ENCODE measurements at places on chromosomes 16 and 17.

DNA sequence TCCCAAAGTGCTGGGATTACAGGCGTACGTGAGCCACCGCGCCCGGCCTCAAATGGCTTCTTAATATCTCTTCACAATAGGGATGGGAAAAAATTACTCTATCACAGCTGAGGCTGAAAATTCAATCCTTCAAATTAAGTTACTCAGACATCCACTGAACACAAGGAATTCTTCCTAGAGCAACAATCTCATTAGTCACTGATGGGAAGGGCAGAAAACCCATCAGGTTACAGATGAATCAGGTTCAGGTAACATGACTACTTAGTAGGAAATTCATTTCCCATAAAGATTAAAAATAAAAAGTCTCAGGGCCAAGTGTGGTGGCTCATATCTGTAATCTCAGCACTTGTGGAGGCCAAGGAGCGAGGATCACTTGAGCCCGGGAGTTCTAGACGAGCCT, 42.5 kb upstream of the ABR start:
- DNase-seq, result no peak

DNA sequence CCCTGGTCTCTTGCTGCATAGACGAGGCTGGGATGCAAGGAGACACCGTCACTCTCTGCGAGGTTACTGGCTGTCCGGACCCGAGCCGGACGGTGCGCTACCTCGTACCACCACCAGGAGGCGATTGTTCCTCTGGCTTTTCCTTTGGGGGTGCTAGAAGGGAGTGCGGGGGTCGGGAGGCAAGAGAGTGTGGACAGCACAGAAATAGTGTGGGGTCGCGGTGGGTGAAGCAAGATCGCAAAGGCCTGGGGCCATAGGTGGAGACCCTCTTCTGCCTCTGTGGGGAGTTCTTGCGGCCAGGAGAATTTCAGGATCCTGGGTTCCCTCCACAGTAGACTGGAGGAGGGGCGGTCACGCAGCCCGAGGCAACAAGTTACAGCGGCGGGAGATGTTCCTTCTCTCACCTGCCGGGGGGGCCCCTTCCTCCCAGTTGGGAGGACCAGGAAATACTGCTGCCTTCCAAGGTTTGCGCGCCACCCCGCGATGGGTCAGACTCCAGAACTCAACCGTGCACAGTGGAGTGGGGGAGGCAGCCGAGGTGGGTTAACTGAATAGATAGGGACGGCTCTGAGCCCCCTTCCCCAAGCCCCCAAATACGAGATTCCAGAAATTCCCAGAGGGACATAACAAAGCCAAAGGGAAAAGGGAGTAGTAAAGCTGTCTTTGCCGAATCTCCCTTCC, 6.9 kb downstream of the PHOSPHO1 start:
- DNase-seq, result peak; percentile 49

DNA sequence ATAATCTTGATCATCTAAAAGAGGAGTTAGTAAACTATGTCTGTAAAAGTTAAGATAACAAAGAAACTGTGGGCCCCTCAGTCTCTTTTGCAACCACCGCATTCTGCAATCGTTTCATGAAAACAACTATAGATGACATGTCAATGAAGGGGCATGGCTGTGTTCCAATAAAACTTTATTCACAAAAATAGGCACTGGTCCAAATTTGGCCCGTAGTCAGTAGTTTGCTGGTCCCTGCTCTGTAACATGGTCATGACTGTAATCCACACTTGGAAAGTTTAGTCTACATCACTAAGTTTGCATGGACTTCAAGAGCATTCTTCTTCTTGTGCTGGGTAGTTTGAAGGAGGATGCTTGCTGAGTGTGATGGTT, 299.3 kb upstream of the PSMD7 start:
- no peak for DNase-seq

- DNase-seq, result peak; percentile 20
Measured at GRCh38 chr16:82653550-82654511, 27.1 kb downstream of the CDH13 start.

DNA sequence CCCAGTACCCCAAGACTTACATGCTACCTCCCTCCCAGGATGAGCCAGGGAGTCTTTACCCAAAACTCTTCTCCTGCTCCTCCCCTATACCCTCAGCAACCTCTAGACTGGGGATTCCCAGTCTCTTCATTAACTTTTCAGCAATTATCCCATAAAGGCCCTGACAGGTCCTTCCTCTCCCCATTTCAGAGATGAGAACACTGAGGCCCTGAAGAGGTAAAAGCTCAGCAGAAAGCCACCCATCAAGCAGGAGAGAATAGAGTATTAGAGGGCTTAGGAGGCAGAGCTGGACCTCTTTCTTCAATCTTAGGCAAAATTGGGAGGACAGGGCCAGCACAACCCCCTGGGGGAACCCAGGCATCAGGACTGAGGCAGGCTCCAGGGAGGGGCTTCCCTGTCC, 5.9 kb upstream of the SP6 start:
- DNase-seq, result no peak

DNA sequence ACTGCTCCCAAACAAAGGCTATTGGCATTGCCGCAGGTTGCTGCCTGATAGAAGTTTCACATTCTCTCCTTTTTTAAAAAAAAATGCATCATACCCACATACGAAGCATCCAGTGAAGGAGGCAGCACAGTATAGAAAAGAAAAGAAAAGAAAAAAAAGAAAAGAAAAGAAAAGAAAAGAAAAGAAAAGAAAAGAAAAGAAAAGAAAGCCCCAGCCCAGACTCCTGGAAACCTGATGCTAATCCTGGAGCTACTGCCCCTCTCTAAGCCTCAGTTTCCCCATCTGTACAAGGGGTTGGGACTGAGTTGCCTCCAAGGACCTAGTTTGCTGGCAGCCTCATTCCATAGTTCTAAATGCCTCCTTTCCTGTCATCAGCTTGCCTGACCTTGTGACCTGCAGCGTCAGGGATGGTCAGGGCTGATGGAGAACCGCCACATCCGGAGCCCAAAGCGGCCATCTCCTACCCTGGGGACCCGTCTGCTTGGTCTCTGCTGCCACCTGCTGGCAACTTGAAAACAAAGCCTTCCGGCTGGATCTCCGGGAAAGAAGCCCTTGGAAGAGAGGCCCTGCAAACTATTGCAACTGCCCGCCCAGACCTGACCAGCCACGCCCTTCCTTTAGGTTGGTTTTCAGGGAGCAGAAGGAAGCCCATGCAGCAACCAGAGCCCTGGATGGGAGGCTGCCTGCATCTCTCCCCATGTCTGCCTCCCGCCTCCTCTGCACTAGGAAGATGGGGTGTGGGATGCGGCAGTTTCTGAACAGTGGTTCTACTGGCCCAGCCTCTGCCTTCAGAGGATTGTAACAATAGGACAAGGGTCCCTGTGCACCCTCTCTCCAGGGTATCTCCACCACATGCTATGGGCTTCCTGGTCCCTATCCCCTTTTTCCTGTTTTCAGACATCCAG, 13.0 kb downstream of the AIPL1 start:
- peak; percentile 68 for DNase-seq

GRCh38 chr16:22014271-22014873, 6.5 kb downstream of the MOSMO start:
- DNase-seq, result no peak

DNA sequence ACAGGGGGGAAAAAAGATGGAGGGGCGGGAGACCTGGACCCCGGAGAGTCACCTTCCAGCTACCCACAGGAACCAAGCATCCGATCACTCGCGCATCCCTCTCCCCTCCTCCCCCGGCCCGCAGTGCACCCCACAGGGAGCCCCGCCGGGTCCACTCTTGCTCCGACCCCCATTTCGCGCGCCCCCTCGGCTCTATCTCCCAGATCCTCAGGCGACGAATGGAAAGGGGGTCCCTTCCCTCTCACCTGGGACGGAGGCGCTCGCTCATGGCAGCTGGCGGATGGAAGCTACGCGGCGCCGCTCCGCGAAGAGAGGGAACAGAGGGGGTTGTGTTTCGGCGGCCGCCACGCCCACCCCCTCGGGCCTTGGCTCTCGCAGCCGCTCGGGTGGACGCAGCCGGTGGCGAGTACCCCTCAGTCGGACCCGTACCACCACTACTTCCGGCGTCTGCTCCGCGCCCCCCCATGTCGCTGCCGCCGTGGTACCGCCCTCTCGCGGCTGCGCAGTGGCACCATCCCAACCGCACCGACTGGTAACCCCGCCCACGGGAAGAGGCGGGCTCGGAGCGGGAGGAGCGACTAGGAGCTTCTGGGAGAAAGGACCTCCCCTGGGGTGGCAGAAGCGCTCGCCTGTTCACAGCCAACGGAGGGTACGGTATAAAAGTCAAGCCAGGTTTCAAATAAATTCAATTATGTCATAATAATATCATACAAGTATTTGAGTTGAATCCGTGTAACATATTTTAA, 29.7 kb downstream of the CPSF4L start:
- DNase-seq, result peak; percentile 97

DNA sequence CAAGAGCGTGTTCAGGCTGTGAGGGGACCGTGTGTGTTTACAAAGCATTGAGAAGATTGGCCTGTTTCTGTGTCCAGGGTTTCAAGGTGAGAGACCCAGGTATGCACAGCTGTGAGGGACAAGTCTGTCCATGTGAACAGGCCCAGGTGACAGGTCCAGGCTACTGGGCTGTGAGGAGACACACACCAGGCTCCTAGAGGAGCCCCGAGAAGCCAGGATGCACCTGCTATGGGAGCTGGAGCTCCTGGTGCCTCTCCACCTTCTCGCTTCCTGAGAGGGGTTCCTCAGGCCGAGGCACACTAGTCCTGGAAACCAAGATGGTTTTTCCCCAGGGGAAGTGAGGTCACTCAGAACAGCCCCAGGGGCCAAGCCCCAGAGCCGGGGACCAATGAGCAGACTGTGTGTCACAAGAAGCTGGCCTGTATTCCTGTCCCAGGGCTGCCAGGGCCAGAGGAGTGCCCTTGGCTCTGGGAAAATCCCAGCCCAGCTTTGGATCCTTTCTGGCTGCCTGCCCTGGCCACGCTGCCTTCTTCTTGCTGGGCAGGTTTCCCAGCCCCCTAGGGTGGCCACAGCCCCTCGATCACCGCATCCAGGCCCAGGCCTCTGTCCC, 153.4 kb upstream of the PLCG2 start:
- DNase-seq, result no peak

GRCh38 chr17:73584987-73585386, 59.3 kb downstream of the SDK2 start:
- no peak for DNase-seq

DNA sequence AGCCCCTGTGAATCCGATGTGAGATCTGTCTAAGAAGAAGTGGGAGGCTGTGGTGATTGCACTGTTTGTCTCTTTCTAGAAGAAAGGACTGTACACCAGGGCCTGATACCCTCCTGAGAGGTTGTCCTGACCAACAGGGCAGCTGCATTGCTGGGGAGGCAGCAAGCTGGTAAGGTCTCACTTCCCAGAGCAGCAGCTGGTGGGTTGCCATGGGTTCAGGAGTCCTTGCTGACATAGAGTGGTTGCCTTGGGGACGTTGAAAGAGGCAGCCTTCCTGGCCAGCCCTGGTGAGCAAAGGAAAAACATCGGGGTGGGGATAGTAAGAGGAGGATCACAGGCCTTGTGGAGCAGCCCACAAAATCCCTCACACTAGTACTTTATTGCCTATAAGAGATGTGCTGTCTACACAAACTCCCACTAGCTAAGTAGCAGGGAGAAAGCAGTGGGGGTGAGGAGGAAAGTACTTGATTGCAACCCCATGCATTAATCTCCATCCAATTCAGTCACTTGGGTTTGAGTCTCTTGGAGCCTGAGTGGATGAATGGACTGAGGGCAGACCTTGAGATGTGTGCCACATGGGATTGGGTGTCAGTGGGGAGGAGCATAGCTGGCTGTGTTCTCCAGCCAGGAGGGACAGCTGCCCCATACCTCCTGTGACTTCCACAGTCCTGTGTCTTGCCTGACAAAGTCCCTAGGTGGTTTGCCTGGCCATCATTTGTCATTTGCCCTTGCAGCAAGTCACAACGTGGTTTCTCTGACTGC, 143.8 kb upstream of the RPL38 start:
- DNase-seq, result no peak

DNA sequence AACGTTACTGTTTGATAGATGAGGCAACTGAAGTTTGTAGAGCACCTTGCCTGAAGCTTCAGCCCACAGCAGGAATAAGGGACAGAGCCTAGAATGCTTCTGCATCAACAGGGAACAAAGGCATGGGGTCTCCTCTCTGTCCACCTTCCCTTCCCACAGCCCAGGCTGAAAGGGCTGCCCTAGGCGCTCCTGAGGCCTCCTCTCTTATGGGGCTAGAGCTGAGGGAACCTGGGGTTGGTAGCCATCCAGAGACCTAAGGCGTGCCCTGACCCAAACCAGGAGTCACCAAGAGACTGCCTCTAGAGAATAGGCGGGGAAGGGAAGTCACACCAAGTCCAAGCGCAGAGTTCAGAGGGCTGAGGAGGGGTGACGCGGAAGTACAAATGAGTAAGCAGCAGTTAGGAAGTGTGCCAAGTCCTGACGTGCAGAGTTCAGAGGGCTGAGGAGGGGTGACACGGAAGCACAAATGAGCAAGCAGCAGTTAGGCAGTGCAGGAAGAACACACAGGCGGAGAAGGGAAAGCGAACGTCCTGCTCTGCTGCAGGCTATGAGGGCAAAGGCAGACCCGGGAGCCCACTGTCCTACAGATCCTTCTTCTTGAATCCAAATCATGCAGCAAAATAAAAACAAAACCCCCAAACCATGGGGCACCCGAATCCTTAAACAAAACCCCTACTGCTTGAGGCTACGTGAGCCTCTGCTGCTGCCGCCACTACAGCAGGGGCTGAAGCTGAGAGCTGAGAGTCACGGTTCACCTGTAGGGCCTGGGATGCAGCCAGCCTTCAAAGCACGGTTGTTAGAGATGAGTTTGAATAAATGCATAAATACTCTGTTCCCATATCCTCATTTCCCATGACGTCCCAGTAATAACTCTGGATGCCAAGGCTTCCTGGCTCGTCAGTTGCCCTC, 2.7 kb upstream of the SPG7 start:
- DNase-seq, result peak; percentile 90

DNA sequence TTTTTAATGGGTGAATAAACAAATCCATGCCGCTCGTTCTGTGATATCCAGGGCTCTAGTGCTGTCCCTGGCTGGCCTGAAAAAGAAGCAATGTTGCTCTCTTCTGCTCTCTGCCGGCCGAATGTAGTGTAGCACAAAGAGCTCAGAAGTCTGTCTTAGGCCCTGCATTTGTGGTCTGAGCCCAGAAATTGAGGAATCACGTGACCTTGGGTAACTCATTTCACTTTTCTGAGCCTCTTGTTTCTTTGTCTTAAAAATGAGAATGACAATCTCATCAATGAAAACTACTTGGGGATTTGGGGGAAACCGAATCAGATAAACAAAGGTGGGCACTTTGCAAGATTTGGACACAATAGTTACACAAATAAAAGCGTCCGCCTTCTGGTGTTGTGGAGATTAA, 381.6 kb upstream of the ASIC2 start:
- no peak for DNase-seq

DNA sequence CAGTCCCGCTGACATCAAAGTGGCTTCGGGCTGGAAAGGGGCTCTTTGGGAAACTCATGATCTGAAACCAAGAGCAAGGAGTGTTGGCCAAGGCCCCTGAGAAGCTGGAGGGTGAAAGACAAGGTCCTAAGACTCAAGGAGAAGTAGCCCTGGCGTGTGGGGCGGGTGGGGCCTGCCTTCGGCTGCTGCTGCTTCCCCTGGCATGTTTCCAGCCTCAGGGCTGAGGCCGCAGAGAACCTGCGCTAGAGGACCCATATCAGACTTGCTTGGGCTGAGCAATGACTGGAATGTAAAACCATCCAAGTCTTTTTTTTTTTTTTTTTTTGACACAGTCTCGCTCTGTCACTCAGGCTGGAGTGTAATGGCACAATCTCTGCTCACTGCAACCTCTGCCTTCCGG, 67.5 kb upstream of the GCSH start:
- no peak for DNase-seq

All from activated CD4-positive, alpha-beta T cell treated with anti-CD3 and anti-CD28 coated beads for 4 hours (primary cell).